D341Med (cell line): ENCODE measurements at places on chromosomes 7 and 10.

- DNase-seq: peak; percentile 67
Observed at GRCh38 chr7:107742678-107743566, 1.0 kb upstream of the CBLL1 start.

GRCh38 chr10:70954381-70955176 lies 66.2 kb upstream of the PCBD1 start:
- no peak for DNase-seq

DNA sequence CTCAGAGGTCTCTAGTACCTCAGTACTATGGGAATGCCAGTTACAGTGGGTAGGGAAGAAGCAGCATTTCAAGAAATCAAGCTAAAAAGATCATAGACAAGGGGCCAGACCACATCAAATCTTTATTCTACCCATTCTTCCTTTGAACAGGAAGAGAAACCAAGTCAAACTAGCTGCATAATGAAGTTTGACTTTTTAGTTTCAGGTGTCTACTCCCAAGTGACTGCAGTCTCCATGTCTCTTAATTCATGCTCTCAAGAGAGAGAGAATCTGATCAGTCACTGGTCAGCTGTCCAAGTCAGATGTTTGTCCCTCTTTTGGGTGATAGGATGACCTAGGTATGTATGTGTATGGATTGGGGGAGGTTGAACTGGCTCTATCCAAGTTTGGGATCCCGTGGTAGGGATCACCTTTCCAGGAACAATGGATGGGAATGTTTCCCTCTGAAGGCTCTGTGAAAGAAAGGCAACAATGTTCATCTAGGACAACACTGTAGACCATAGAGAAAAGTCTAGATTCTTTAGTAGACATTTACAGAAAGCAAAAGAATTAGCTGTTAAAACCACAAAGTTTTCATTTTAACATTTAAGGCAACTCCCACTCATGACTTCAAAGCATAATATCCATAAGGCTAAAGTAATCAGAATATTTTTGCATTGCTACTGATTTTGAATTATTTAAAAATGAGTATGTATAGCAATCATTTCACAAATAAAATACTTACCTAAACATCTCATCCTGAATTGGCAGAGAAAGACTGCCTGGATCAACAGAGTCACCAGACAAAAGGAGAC lies 30.1 kb upstream of the PRTFDC1 start:
- no peak for DNase-seq

GRCh38 chr10:58414270-58415041 lies 29.2 kb downstream of the TFAM start:
- DNase-seq: peak; percentile 63

- no peak for DNase-seq
Observed at GRCh38 chr7:141612861-141613260, 61.7 kb downstream of the AGK start.

GRCh38 chr10:75738924-75739323 lies 307.5 kb downstream of the LRMDA start:
- no peak for DNase-seq

DNA sequence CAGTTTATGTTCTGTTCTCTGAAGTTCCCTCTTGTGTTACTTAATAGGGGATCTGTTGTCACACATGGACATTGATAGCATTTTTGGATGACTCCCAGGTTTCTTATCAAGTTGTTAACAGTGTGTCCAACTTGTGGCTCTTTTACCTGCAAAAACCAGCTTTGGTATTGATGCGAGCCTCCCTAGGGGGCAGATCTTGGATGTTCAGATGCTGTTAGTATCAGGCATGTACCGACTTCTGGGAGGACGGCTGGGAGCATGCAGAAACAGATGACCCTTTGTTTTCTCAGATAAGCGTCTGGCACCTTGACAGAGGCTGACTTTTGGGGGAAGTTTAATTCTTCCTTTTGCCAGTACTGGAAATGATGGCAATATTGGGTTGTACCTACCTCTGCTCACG lies 2.2 kb downstream of the PLPP4 start:
- DNase-seq: no peak

DNA sequence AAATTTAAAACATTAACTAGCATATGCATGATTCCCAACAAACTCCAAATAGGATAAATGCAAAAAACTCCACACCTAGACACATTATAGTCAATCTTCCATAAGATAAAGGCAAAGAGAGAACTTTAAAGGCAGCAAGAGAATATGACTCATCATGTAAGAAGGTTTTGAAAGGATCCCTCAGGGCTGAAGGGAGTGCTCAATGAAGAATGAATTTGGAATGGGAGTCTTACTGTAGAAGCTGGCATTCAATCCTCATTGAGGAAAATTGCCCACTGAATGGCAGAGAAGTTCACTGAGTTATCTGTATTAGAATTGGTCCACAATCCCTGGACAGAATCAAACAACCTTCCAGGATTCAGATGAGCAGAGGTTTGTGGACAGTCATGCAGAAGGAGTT lies 26.1 kb upstream of the ZNF365 start:
- no peak for DNase-seq

DNA sequence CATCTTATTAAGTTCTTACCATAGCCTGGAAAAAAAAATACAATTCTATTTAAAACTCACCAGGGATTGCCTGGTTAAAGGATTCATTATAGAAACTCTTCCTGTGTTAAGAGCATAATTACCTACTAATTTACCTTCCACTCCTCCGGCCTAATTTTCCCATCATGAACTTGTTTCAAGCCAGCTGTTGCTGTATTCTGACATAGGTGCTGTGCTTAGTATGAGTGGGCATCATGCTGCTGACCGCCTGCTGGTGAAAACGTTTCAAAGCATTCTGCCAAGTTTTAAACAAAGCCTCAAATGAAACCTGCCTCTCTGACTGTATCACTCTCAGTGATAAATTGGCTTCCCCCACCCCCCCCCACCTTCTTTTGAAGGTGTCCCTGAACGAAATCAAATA lies 47.8 kb upstream of the KCNMA1 start:
- DNase-seq: no peak

DNA sequence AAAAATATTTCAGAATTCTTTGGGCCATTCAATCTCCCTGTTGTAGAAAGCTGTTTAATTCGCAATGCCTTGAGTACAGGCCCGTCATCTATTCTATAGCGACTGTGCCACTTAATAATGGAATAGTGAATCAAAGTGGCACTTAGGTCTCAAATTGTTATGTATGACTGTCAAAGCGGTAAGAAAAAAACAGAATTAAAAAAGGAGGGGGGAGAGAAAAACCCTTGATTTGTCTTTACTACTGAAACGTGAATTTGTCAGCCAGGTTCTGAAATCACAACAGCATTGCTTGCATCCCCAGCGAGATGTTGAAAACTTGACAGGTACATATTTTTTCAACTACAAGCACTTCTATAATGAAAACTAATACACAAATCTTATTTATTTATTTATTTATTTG lies 320.9 kb downstream of the TFEC start:
- no peak for DNase-seq

GRCh38 chr7:408751-409311 lies 110.8 kb downstream of the PDGFA start:
- DNase-seq: no peak

DNA sequence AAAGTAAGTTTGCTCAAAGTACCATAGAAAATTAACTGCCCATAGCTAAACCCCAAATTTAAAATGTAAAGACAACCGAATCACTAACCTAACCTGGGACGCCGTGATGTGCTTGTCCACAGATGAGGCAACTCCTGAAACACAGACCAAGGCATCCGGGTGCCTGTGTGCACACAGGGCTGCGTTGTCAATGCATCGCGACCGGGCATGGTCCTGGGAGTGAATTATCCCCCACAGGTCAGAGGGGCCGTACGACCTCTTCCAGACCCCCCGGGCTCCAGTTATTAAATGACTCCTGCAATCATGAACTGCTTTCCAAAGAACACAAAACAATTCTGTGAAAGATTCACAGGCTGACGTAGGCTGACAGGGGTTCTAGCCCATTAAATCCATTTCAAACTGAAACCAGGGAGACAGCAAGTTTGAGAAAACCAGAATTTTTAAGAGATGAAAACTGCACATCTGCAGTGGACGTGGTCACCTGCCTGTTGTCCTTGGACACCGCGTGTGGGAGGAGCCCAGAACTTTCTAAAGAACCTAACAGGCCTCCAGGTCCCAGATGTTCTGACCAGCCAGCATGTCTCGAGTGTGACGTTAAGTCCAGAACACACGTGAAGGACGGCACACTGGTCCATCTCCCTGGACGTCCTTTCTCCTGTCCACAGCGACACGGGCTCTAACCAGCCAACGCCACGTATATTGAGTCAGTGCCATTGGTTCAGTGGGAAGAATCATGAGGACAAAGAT lies 297.8 kb downstream of the DNAJB6 start:
- no peak for DNase-seq
